ENCODE measurements at places on chromosomes 16 and 17.

GRCh38 chr16:48361540-48362144, 23.6 kb downstream of the SIAH1 start:
- DNase-seq: no peak

DNA sequence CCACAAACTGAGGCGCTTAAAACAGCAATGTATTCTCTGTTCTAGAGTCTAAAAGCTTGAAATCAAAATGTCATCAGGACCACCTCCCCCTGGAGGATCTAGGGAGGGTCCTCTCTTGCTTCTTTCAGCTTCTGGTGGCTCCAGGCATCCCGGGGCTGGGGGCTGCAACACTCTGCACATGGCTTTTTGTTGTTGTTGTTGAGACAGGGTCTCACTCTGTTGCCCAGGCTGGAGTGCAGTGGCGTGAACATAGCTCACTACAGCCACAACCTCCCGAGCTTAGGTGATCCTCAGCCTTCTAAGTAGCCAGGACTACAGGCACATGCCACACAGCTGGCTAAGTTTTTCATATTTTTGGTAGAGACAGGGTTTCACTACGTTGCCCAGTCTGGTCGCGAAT, 37.0 kb upstream of the SNN start:
- no peak for DNase-seq

DNA sequence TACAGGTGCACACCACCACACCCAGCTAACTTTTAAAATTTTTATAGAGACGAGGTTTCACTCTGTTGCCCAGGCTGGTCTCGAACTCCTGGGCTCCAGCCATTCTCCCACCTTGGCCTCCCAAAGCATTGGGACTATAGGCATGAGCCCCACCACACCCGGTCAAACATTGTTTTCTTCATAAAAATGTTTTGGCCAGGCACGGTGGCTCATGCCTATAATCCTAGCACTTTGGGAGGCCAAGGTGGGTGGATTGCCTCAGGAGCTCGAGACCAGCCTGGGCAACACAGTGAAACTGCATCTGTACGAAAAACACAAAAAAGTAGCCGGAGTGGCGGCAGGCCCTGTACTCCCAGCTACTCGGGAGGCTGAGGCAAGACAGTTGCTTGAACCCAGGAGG, 12.1 kb downstream of the TMC6 start:
- no peak for DNase-seq

DNA sequence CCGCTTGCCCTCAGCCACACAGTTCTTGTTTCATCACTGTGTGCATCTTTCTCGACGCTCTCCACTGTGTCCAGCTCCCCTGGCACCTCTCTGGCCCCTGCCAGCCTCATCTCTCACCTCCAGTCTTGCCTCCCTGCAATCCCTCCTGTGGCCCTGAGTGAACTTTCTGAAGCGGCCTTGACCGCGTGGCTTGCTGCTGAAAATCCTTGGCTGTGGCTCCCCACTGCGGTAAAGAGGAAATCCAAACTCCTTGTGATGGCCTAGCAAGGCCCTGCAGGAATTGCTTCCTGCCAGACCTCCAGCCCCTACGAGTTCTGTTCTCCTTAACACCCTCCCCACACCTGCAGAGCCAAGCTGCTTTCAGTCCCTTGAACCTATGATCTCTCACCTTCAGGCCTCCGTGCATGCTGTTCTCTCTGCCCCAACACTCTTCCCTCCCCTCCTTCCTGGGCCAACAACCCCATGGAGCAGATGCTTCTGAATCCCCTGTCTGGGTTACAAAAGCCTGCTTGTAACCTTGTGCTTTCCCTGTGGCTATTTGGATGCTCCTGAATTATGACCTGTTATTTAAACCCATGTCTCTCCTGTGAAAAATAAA, 33.6 kb upstream of the BRD7 start:
- no peak for DNase-seq

DNA sequence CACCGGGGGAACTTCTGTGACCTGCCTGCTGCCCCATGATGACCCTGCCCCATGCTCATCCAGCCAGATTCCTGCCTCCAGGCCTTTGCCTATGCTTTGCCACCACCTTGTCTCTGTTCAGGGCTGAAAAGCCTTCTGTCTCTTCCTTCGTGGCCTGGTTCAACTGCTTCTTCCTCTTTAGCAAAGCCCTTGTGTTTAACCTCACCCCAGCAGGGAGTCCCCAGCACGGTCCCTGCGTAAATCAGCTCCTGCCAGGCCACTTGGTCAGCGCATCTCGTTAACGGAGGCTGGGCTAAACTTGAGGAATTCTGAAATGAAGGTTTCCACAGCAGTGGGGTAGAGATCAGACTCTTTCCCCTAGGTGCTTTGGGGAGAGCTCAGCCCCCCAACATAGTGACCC, 16.1 kb upstream of the KCNJ12 start:
- no peak for DNase-seq

- no peak for DNase-seq
These were observed 167.3 kb upstream of the CDH5 start for GRCh38 chr16:66199189-66199588.

Measured in activated CD8-positive, alpha-beta memory T cell treated with anti-CD3 and anti-CD28 coated beads for 48 hours (primary cell).